Hematopoietic multipotent progenitor cell treated with erythropoietin and hydrocortisone succinate and interleukin-3 and kit ligand, for 17 days (in vitro differentiated cells): ENCODE measurements at places on chromosomes 11 and 22.
A peak's percentile ranks its signal among the peaks of the same experiment; 100 is the strongest.

DNA sequence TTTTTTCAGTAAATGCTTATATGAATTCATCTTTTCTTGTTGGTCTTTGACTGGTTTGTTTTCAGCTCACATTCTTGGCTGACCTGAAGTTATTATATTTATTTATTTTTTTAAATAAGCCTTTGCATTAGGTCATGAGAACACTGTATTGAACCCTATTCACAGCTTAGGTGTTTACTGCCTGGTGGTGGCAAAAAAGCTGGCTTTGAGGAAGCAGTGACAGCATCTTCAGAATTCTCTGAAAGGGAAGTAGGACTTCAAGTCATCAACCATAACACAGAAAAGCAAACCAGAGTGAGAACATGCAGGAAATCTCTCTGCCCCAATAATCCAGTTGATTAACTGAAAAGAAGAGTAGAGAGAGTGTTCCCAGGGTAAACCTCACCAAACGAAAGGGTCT, 30.3 kb upstream of the MMP13 start:
- no peak for DNase-seq

DNA sequence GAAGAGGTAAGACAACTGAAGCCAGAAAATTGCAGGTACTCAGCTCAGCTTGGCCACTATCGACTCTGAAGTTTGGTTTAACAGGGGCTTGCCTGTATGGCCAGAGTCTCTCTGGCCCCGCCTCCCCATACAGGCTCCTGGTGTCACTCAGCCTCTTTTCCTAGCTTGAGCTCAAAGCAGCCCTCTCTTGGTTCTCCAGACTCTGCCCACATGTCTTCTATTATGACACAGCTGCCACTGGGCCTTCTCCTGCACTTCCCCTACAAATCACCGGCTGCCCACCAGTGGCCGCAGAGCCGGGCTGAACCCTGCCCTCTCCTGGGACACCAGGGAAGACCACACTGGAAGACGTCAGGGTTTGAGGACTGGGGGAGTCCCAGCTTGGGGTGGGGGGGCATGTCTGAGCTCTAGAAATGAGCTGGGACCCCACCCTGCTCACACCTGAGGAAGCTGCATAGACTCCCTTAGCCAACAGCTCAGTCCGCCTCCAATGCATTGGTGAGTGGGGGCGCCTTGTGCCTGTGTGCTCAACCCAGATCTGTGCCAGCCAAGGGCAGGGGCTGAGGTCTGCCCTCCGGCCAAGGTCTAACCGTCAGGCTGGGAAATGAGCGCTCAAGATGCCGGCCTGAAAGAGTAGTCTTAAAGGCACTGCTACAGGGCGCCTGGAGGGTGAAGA, 94.4 kb upstream of the LMO1 start:
- DNase-seq, result no peak

- no peak for DNase-seq
Observed at GRCh38 chr11:130913268-130913667, 3.0 kb downstream of the SNX19 start.

GRCh38 chr22:36879775-36880174, 19.0 kb downstream of the NCF4 start:
- no peak for DNase-seq

- DNase-seq, result no peak
Observed at GRCh38 chr22:32712644-32713355, 88.7 kb upstream of the TIMP3 start.

DNA sequence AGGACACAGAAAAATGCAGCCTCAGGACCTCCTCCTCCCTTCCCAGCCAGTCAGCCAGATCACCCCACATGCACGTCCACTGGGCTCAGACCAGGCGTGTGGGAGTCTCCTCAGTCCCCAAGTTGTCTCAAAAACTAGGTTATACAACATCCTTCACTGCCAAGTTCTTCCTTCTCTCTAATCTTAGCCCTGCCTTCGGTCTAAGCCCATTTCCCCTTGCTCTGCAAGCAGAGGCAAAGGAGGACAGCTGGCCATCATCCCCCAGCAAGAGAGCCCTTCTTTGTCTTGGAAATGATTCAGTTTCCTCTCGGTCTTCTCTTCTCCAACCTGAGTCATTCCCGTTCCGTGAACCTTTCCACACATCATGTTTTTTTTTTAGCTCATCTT, 14.0 kb upstream of the NRGN start:
- no peak for DNase-seq

- DNase-seq, result no peak
Observed at GRCh38 chr11:86773513-86774252, 26.7 kb upstream of the PRSS23 start.

GRCh38 chr22:43956805-43957463, 1.7 kb downstream of the SAMM50 start:
- DNase-seq, result no peak

- DNase-seq, result no peak
Observed at GRCh38 chr22:47693606-47694005, 931.2 kb downstream of the TBC1D22A start.

DNA sequence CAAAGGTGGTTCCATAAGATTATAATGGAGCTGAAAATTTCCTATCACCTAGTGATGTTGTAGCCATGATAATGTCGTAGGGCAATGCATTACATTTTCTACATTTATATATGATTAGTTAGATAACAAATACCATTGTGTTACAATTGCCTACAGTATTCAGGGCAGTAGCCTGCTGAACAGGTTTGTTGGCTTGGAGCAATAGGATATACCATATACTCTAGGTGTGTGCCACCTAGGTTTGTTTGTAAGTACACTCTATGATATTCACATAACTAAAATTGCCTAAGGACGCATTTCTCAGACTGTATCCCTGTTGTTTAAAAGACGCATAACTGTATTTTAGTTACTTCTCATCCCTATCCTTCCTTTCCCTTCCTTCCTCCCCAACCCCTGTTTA, 13.6 kb downstream of the PLEKHB1 start:
- DNase-seq, result no peak

DNA sequence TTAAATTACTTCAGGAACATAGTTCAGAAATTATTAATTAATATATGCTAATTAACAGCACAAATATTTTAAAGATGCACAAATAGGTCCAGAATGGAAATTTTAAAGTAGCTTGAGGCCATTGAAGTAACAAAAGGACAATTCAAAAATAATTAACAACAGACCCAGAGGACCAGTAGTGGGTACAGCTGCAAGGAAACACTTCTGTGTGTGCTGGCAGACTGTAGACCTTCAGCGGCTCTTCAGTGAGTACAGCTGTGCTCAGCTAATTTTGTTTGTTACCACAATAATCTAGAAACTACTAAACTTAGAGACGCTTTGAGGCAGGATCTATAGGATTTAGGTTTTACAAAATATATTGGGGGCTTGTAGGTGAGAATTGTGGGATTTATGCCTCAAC, 103.8 kb downstream of the GRIA4 start:
- DNase-seq, result no peak

GRCh38 chr11:70305501-70305900, 35.0 kb downstream of the PPFIA1 start:
- DNase-seq, result no peak

DNA sequence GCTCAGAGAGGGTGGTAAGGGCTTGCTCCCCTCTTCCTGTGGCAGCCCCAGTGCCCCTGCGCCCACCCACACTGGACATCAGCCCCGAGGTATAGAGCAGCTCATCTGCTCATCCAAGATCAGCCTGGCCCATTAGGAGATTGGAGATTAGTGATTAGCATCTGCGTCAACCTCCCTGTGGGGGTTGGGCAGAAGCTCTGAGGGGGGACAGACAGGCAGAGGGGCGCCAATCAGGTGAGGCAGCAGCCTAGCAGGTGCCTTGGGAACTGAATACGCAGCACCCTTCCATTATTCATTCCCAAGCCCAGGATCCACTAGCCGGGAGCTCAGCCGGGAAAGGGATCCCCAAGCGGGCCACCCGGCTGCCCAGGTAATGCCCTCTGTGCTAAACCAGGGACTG, 11.0 kb downstream of the SMTN start:
- DNase-seq, result no peak

- DNase-seq, result no peak
Observed at GRCh38 chr11:6095798-6096197, 11.7 kb upstream of the OR56B4 start.

GRCh38 chr11:124101737-124102136, 13.5 kb upstream of the VWA5A start:
- DNase-seq, result no peak

DNA sequence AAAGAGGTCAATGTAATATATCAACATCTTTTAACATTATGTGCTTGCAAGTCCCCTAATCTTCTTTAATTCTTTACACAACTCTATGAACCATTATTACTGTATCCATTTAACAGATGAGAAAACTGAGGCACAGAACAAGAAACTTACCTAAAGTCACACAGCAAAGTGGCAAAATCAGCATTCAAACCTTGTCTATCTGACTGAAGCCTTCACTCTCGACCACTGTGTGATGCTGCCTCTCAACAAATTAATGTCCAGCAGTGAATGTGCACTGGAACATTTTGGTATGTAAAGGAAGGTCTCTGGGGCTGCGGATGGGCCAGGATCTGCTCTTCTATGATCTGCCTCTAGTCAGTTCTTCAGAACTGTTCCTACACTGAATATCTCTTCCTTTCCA, 42.1 kb downstream of the PRCP start:
- DNase-seq, result no peak

DNA sequence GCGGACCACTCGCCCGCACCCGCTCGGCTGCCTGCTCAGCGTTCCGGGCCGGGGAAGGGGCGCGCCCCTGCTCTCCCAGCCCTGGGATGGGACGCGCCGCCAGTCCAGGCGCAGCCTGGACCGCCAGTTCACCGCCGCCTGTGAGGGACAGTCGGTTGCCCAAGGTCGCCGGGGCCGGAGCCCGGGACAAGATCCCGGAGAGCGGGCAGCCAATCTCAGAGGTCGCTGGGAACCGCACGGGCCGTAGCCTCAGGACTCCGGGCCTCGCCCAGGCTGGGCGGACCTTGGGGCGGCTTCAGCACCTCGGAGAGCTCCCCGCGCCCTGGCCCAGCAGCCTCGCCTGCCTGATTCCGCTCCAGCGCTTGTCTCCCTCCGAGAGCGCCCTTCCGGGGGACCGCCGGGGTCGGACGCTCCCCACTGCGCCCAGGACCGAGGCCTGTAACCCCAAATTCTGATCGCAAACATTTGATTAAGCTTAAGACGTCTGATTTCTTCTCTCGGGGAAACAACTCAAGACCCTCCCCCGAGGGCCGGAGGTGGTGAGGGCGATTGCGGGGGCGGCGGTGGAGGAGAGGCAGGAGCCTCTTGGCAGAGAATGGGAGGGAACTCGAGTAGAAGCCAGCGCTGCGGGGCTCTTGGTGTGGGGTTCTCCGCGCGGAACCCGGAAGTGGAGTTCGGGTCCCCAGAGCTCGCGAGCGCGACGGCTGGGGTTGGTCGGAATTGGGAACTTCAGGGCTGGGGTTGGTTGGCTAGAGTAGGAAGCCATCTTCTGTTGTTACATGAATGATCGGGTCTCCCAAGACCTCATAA, 1.1 kb upstream of the CHRM4 start:
- peak; percentile 56 for DNase-seq
